Right atrium auricular region (tissue), 2 donors: ENCODE measurements at places on chromosomes 13 and 19. TPM values are rescaled to one million over a fixed set of nuclear protein-coding genes. Genes with fewer than 3 reads are reported as not detected.

- DNase-seq = no peak
Measured at GRCh38 chr13:65339241-65339640, 1890.9 kb downstream of the PCDH9 start.

DNA sequence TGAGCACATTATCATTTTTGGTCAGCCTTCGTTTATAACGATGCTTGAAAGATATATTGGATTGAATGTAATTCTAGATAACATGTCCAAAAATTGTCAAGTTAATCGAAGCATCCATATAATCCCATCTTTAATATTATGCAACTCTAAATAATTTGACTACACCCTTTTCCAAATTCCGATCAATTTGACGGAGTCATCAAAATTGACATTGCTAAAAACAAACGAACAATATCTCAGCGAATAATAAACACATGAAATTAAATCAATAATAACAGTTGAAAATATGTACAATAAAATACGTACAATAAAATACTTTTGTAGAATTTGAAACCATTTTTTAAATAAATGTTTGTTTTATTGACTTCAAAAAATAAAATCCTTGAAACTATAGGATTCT, 1516.4 kb downstream of the EFNB2 start:
- DNase-seq = no peak

Gene LAMP1
- 73.7 TPM for total RNA-seq

GRCh38 chr13:24740014-24740890, 23.7 kb upstream of the RNF17 start:
- DNase-seq = no peak

DNA sequence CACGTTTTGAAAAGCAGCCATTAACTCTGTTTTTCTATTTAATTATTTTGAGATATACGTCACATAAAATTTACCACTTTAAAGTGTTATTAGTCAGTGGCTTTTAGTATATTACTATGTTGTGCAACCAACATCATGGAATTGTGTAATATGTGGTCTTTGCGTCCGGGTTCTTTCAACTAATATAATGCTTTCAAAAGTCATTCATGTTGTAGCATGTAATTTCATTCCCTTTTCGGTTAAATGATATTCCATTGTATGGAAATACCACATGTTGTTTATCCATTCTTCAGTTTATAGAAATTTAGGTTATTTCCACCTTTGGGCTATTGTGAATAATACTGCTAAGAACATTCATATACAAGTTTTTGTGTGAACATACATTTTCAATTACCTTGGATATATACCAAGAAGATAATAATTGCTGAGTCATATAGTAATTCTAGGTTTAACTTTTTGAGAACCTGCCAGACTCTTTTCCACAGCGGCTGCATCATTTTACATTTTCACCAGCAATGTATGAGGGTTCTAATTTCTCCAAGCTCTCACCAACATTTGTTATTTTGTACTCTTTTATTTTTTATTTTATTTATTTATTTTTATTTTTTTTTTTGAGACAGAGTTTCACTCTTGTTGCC, 28.1 kb upstream of the CLDN10 start:
- DNase-seq = no peak

Gene MCEMP1
- 1.5 TPM for total RNA-seq

Gene CPAMD8
- total RNA-seq = 5.5 TPM

DNA sequence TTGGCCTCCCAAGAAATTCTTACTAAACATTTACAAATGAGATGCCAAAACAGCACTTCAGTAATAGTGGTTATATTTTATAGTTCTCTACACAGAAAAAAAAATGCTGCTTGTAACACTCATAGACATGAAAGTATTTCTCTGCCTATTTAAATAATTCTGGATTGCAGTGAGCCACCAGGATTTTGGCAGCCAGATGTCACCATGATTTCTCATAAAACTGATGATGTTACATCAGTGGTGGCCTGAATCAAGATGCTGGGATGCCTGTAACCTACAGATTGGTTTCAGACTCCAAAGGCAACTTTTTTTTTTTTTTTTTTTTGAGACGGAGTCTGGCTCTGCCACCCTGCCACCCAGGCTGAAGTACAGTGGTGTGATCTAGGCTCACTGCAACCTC, 2.7 kb upstream of the CAPS start:
- no peak for DNase-seq

DNA sequence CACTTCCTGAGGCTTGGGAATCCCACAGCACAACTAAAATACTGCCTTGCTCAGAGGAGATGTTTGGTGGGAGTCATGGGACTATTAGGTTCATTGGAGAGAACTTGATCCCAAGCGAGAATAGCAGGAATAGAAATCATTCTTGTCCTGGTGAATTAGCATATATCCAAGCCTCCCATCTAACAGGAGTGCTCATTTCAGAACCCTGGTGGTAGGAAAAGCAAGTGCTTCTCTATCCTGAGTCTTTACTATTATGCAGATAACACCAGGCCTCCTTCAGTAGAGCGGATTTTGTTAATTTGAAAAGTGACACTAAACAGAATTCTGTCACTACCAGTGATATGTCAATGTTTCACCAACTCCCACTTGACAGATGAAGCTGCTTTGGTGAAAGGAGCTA, 199.5 kb downstream of the ATP8A2 start:
- no peak for DNase-seq

DNA sequence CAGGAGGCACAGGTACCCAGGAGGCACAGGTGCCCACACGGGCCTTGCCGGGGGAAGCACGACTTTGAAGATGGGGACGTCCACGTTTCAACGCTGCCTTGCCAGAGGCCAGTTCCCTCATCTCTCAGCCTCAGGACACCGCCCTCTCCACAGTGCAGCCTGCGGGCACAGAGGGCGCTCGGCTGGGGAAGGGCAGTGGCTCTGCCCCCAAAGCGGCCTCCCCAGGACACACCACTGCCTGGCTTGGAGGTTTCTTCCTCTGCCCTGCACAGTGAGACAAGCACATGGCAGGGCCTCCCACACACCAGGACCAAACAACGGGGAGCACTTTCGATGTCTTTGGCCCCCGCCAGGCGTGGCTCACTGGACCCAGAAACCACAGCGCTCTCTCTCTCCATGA, 73.0 kb downstream of the RASA3 start:
- no peak for DNase-seq
